Osteocyte (in vitro differentiated cells): ENCODE measurements at places on chromosomes 16 and 17. TPM values are rescaled to one million over a fixed set of nuclear protein-coding genes. Genes with fewer than 3 reads are reported as not detected.

- no peak for DNase-seq
- peaks cover 19% of the 10 kb centered on the region for H3K27me3 ChIP-seq
These were observed 174.3 kb upstream of the NLRP1 start for GRCh38 chr17:5758651-5759050.

GRCh38 chr17:31568539-31568938 is 177.1 kb downstream of the RAB11FIP4 start:
- H3K27me3 ChIP-seq: no peaks in the 10 kb centered on the region
- peaks cover 79% of the 10 kb centered on the region for H3K4me1 ChIP-seq
- peaks cover 4% of the 10 kb centered on the region for H3K36me3 ChIP-seq
- no peak overlapping the region for H3K4me3 ChIP-seq
- DNase-seq: no peak

DNA sequence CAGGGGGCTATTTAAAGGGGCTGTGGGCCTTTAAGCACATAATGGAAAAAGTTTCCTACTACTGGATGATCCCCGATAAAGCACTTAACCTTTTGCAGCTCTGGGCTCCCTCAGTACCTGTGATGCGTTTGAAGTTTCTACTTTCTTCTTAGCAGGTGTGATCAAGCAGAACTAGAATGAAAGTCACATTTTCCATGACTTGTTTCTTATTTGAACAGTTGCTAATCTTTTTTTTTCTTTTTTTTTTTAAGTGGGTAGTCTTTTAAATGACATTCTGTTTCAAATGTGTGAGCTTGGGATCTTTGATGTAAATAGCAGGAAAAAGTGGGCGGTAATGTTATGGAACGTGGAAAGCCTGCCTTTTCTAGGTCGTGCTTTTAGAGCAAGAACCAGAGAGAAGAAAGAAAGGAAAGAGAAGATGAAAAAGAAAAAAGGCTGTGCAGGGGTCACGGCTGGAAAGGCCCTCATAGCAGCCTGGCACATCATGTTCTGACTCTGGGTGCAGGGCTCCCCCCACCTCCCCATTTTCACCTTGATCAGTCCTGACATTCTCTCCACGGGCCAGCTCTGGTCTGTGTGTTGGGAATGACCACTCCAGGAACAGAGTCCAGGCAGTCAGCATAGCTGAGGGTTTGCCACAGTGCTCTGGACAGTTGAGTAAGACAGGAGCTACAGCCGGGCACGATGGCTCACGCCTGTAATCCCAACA is 150.6 kb downstream of the CLEC16A start:
- no peak overlapping the region for H3K27ac ChIP-seq
- DNase-seq: no peak
- peaks cover 3% of the 10 kb centered on the region for H3K36me3 ChIP-seq
- H3K4me3 ChIP-seq: no peak overlapping the region
- no peaks in the 10 kb centered on the region for H3K27me3 ChIP-seq
- peaks cover 24% of the 10 kb centered on the region for H3K4me1 ChIP-seq

DNA sequence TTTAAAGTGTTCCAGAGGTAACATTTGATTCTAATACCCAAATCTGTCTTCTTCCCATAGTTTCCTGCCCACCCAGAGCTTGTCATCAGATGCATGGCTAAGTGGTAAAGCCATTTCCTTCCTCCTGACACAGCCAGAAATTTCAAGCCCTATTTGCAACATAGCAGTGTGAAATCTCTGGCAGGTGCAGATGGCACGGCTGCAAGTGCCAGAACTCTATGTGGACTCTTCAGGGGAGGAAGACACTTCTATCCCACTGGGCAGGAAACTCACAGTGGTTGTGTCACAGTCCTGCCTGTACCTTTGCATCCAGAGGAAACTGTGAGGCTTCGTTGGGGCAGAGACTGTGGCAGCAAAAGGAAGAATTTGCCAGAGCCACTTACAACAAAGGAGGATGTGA is 13.2 kb downstream of the DYNLRB2 start:
- H3K27me3 ChIP-seq: peaks cover 1% of the 10 kb centered on the region
- H3K4me3 ChIP-seq: no peak overlapping the region
- H3K4me1 ChIP-seq: no peaks in the 10 kb centered on the region

DNA sequence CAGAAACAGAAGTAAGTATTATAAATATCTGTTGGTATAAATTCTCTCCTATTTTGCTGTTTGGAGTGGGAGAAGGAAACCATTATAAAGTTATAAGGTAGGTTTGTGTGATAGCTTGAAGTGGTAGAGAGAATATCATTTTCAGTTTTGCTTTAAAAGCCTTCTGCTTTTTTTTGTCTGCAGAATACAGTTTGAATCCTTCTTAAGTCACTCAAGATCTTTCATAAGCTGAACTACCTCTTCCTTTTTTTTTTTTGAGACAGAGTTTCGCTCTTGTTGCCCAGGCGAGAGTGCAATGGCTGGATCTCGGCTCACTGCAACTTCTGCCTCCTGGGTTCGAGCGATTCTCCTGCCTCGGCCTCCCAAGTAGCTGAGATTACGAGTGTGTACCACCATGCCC is 9.0 kb downstream of the ATAD5 start:
- H3K27me3 ChIP-seq: no peaks in the 10 kb centered on the region
- H3K36me3 ChIP-seq: peaks cover 4% of the 10 kb centered on the region
- no peak overlapping the region for H3K27ac ChIP-seq
- no peak for DNase-seq

DNA sequence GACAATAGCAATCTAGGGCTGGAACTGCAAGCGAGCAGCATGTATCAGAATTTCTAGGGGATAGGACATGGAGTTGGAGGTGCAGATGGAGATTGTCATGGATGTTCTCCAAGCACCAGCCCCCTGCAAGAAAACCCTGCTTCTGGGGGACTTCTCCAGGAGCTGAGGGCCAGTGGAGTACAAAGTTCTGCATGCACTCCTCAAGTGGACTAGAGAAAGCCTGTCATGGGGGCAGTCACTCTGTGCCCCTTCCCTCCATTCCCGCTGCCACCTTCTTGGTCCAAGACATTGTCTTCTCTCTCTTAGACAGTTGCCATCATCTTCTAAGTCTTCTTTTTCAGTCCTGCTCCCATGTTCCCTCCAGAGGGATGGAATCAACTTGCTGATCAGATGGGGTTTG is 87.9 kb downstream of the AIPL1 start:
- DNase-seq: no peak
- no peaks in the 10 kb centered on the region for H3K27me3 ChIP-seq
- H3K4me1 ChIP-seq: no peaks in the 10 kb centered on the region
- H3K4me3 ChIP-seq: no peak overlapping the region
- no peaks in the 10 kb centered on the region for H3K36me3 ChIP-seq

GRCh38 chr17:37564252-37564651 is 45.0 kb downstream of the SYNRG start:
- H3K36me3 ChIP-seq: peaks cover 49% of the 10 kb centered on the region
- no peak for DNase-seq
- no peaks in the 10 kb centered on the region for H3K27me3 ChIP-seq
- H3K4me1 ChIP-seq: no peaks in the 10 kb centered on the region
- H3K27ac ChIP-seq: no peak overlapping the region

DNA sequence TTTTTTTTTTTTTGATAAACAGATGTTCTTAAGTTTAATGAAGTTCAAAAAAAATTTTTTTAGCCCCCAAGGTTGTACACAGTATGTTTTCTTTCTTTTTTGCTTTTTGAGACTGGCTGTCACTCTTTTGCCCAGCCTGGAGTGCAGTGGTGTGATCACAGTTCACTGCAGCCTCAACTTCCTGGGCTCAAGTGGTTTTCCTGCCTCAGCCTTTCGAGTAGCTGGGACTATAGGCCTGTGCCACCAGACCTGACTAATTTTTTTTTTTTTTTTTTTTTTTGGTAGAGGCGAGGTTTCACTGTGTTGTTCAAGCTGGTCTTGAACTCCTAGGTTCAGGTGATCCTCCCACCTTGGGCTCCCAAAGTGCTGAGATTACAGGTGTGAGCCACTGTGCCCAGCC is 12.8 kb downstream of the ITGAE start:
- DNase-seq: no peak
- H3K4me1 ChIP-seq: peaks cover 4% of the 10 kb centered on the region
- H3K27me3 ChIP-seq: peaks cover 3% of the 10 kb centered on the region
- no peaks in the 10 kb centered on the region for H3K36me3 ChIP-seq
- no peak overlapping the region for H3K4me3 ChIP-seq

DNA sequence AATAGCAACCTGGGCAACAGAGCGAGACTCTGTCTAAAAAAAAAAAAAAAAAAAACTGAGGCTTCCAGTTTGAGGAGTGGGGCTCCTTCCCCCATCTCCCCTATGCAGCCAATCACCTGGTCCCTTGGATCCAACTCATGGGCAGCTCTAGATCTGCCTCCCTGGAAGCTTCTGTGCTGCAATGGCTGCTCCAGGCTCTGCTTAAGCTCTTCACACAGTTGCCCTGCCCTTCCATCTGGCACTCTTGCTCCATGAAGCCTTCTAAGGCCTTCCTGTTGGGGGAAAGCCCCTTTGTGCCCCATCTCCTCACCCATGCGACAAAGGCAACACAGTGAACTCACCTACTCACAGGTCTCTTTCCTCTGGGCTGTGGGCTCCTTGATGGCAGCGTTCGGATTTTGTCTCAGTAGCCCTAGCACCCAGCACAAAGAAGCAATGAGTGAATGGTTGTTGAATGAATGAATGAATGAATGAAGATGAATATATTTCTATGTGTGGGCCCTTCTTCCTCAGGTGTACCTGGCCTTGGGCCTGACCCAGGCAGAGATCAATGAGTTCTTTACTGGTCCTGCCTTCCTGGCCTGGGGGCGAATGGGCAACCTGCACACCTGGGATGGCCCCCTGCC is 1.9 kb downstream of the NAGLU start:
- peak overlapping the region; percentile 85 for H3K4me3 ChIP-seq
- no peak for DNase-seq
- peaks cover 34% of the 10 kb centered on the region for H3K4me1 ChIP-seq
- no peaks in the 10 kb centered on the region for H3K27me3 ChIP-seq
- H3K27ac ChIP-seq: peak overlapping the region; percentile 71
- H3K36me3 ChIP-seq: peaks cover 12% of the 10 kb centered on the region

DNA sequence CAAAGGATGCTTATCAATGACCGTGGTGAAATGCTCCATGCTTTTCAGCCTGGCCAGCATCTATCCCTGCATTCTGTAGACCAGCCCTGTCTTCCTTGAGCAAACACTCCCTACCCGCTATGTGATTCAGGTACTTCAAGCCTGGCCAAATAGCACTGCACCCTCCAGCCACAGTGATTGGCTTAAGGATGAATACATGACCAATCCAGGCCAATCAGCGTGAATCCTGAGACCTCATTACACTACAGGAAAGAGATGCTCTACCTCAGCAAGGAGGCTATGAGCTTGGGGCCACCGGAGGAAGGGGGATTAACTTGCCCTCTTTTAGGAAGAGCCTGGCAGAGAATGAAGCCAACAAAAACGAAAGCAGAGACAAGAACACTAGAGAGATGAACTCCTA is 162.5 kb downstream of the ZNF423 start:
- peaks cover 18% of the 10 kb centered on the region for H3K4me1 ChIP-seq
- peaks cover 3% of the 10 kb centered on the region for H3K36me3 ChIP-seq
- no peak for DNase-seq
- H3K4me3 ChIP-seq: no peak overlapping the region
- peaks cover 5% of the 10 kb centered on the region for H3K27me3 ChIP-seq

- DNase-seq: no peak
- peaks cover 55% of the 10 kb centered on the region for H3K36me3 ChIP-seq
- peaks cover 56% of the 10 kb centered on the region for H3K4me1 ChIP-seq
- no peaks in the 10 kb centered on the region for H3K27me3 ChIP-seq
- peak overlapping the region; percentile 43 for H3K4me3 ChIP-seq
- H3K27ac ChIP-seq: peak overlapping the region; percentile 87
These were observed 5.5 kb downstream of the SEC14L1 start for GRCh38 chr17:77146246-77146632.

DNA sequence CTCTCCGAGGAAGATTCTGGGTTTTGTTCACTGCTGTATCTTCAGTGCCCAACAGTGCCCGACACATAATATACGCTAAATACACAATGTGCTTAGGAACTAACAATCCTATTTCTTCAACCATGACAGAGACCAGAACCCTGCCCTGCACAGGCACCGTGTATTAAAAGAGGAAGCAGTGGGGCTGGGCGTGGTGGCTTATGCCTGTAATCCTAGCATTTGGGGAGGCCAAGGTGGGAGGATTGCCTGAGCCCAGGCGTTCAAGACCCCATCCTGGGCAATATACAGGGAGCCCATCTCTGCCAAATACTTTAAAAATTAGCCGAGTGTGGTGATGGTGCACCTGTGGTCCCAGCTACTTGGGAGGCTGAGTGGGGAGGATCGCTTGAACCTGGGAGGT is 19.3 kb downstream of the ARL2BP start:
- H3K4me1 ChIP-seq: peaks cover 16% of the 10 kb centered on the region
- no peak for DNase-seq
- no peak overlapping the region for H3K4me3 ChIP-seq

- DNase-seq: no peak
- H3K27me3 ChIP-seq: peaks cover 7% of the 10 kb centered on the region
- H3K36me3 ChIP-seq: no peaks in the 10 kb centered on the region
- no peak overlapping the region for H3K27ac ChIP-seq
- H3K4me3 ChIP-seq: no peak overlapping the region
These were observed 36.7 kb upstream of the CCL1 start for GRCh38 chr17:34399725-34400124.

GRCh38 chr17:68759343-68760140 is 158.4 kb upstream of the FAM20A start:
- H3K27me3 ChIP-seq: no peaks in the 10 kb centered on the region
- H3K4me1 ChIP-seq: peaks cover 14% of the 10 kb centered on the region
- H3K36me3 ChIP-seq: no peaks in the 10 kb centered on the region
- peak overlapping the region; percentile 74 for H3K4me3 ChIP-seq
- H3K27ac ChIP-seq: peak overlapping the region; percentile 98
- peak; percentile 93 for DNase-seq

DNA sequence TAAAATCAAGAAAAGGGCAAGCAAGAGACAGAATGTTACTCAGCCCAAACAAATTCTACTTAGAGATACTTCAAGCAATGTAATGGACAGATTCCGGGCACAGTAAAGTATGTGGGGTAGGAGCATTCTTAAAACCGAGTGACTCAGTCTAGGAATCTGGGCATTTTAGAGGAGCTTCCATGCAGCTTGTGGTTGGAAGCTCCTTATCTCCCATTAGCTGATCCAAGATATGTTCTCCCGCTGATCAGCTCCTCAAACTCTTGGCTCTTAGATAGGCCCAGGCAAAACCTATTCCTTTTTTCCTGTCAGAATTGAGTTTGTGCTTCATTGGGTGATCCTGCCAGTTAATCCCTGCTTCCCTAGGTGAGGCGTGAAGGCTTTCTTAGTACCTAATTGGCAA is 303.3 kb downstream of the CEP112 start:
- H3K36me3 ChIP-seq: peaks cover 2% of the 10 kb centered on the region
- H3K4me1 ChIP-seq: peaks cover 8% of the 10 kb centered on the region

GRCh38 chr17:66465701-66466100 is 163.3 kb downstream of the PRKCA start:
- peaks cover 87% of the 10 kb centered on the region for H3K4me1 ChIP-seq
- H3K36me3 ChIP-seq: no peaks in the 10 kb centered on the region
- peak overlapping the region; percentile 97 for H3K27ac ChIP-seq
- no peak for DNase-seq
- no peak overlapping the region for H3K4me3 ChIP-seq
- no peaks in the 10 kb centered on the region for H3K27me3 ChIP-seq

- peaks cover 7% of the 10 kb centered on the region for H3K4me1 ChIP-seq
- no peaks in the 10 kb centered on the region for H3K36me3 ChIP-seq
- no peak overlapping the region for H3K27ac ChIP-seq
- peaks cover 3% of the 10 kb centered on the region for H3K27me3 ChIP-seq
These were observed 18.1 kb upstream of the TMEM98 start for GRCh38 chr17:32909787-32910369.

Gene KRTAP2-3
- not detected in 2 replicates for total RNA-seq

Gene FBXO39
- not detected in 2 replicates for total RNA-seq

Gene RNF135
- total RNA-seq: 16.1 and 16.9 TPM in 2 replicates

Gene GUCY2D
- not detected in 2 replicates for total RNA-seq

Gene KPNA2
- total RNA-seq: 95.0 and 102 TPM in 2 replicates

Gene ATP1B2
- 2.4 and 3.0 TPM in 2 replicates for total RNA-seq

Gene TMC5
- total RNA-seq: not detected in 2 replicates

Gene PABPN1L
- total RNA-seq: not detected in 2 replicates

Gene FAM234A
- total RNA-seq: 171 and 185 TPM in 2 replicates

Gene CSH1
- total RNA-seq: not detected in 2 replicates

Gene TMEM92
- total RNA-seq: 4.3 and 6.6 TPM in 2 replicates

Gene TEKT3
- total RNA-seq: not detected in 2 replicates

Gene HOXB6
- not detected in 2 replicates for total RNA-seq

Gene DHRS7C
- not detected in 2 replicates for total RNA-seq
